Activated naive CD4-positive, alpha-beta T cell treated with anti-CD3 and anti-CD28 coated beads, Interleukin-2, amount 10 ng/mL, durations not matched to agents 7 days and 5 days (primary cell): ENCODE measurements at places on chromosomes 6 and 20.

GRCh38 chr6:165573671-165574070, 89.4 kb downstream of the PDE10A start:
- DNase-seq, result no peak

DNA sequence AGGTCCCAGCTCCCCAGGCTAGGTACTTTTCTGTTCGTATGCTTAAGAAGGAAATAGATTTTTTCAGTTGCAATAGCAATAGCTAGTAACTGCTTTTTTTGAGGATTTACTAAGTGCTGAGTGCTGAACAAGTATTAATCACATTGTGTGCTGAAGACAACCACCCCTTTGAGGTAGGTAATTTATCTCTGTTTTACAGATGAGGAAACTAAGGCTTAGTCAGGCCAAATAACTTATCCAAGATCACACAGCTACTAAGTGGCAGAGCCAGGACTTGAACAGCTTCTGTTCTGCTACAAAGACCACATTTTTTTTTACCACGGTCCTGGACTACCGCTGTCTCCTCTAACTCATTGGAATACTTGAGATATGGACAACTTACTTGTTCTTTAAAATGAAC, 39.8 kb downstream of the LRRN4 start:
- no peak for DNase-seq

DNA sequence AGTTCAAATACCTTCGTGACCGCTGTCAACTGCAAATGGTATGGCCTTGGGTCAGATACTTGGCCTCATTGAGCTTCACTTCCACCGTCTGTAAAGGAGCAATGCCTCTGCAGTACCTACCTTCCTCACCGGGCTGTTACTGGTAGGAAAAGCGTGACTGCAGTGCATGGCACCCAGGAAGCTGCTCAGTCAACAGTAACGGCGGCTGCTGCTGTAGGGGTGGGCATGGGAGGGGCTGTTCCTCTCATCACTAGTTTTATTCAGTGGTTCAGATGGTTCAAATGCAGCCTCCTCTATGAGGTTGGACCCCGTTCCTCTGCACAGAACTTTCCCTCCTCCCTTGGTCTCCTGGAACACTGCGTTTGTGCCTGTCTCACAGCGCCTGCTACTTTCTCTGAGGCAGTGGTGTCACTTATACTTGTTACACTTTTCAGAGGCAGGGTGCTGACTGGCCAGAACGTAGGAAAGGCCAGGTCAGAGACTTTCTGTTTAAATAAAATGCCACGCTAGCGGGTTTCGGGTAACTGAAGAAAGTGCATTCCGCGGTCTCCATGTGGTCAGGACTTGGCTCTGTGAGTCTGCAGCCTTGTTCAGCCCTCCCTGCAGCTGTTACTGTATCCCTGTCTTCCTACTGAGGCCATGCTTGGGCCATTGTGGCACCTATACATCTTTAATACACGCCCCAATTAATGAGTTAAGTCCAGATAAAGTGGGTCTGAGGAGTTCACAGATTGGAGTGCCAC, 279.6 kb downstream of the NRN1 start:
- no peak for DNase-seq

GRCh38 chr6:132443206-132443605, 41.9 kb upstream of the MOXD1 start:
- DNase-seq, result no peak

- DNase-seq, result no peak
Measured at GRCh38 chr6:28506807-28507475, 8.7 kb downstream of the GPX6 start.

DNA sequence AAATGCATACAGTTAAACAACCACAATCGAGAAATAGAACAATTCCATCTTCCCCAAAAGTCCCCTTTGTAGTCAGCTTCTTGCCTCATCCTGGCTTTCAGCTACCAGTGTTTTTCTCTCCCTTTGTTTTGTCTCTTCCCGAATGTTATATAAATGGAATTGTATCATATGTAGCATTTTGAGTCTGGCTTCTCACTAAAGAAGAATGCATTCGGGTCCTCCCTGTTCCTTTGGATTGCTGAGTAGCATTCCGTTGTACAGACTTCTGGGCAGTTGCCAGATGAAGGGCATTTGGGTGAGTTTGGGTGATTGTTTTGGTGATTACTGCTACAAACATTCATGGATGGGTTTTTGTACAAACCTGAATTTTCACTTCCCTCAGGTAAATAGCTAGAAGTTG, 27.8 kb downstream of the PRPH2 start:
- no peak for DNase-seq

GRCh38 chr20:46438156-46438750, 31.8 kb upstream of the ELMO2 start:
- DNase-seq, result peak; percentile 40

DNA sequence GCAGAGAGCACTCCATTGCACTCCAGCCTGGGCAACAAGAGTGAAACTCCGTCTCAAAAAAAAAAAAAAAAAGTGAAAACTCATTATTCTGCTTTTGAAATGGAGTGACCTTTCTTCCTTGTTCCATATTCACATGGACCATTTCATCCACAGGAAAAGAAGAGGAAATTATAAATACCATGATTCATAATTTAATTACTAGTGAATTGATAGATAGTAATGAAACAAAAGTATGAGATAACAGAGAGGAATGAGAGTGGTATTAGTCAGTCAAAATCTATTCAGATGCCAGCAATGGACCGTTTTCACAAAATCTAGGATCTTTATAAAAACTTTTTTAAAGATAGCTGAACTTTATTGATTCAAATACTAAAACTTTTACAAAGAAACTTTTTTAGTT, 443.1 kb upstream of the FLRT3 start:
- no peak for DNase-seq

- peak; percentile 82 for DNase-seq
Measured at GRCh38 chr6:28988536-28989311, 16.4 kb downstream of the ZNF311 start.

- peak; percentile 33 for DNase-seq
Measured at GRCh38 chr6:26056583-26057350, 30.5 kb upstream of the HFE start.

- peak; percentile 32 for DNase-seq
Measured at GRCh38 chr6:146700078-146700686, 101.4 kb downstream of the ADGB start.

GRCh38 chr20:50332491-50332980, 141.9 kb downstream of the CEBPB start:
- no peak for DNase-seq

GRCh38 chr6:134870677-134871498, 79.0 kb downstream of the ALDH8A1 start:
- no peak for DNase-seq

GRCh38 chr6:128517124-128517523, 3.3 kb downstream of the PTPRK start:
- no peak for DNase-seq

DNA sequence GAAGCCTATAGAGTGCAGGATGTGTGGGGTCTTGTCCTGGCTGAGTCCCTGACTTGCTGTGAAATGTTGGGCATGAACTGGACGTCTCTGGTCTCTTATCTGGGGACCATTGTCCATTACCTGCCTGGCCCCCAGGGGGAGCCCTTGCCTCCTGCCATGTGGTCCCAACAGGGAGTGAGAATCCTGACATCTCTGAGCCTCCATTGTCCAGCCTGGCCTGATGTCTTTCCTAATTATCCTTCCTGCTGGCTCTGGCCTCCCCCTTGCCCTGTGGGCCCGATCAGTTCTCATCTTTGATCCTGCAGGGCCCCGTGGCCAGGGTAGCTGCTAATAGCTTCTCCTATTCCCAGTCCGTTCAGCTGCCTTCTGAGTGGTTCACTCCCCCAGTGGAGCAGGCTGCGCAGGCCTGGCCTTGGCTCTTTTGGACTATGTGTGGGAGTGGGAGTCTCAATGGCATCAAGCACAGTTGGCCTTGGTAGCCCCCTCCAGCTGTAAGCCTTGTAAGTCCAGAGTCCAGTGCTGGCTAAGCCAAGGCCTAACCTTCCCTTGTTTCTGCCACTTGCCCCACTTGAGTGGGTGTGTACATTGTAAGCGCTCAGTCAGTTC, 77.9 kb upstream of the RALY start:
- peak; percentile 58 for DNase-seq

DNA sequence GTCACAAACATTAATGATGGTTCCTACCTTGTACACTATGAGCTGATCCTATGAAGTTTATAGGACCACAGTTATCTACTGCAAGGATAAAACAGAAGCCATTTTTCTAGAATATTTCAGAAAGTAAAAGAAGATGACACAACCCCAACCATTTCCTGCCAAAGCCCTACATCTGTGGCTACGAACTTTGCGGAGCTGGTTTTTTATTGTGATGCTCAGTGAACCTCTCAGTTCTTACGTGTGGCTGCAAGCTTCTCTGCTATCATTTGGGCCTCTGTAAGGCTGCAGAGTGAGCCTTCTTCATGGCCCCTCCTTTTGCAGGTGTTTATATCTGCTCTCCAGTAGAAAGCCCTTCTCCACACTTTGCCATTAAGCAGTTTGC, 17.8 kb upstream of the TAGAP start:
- peak; percentile 80 for DNase-seq

DNA sequence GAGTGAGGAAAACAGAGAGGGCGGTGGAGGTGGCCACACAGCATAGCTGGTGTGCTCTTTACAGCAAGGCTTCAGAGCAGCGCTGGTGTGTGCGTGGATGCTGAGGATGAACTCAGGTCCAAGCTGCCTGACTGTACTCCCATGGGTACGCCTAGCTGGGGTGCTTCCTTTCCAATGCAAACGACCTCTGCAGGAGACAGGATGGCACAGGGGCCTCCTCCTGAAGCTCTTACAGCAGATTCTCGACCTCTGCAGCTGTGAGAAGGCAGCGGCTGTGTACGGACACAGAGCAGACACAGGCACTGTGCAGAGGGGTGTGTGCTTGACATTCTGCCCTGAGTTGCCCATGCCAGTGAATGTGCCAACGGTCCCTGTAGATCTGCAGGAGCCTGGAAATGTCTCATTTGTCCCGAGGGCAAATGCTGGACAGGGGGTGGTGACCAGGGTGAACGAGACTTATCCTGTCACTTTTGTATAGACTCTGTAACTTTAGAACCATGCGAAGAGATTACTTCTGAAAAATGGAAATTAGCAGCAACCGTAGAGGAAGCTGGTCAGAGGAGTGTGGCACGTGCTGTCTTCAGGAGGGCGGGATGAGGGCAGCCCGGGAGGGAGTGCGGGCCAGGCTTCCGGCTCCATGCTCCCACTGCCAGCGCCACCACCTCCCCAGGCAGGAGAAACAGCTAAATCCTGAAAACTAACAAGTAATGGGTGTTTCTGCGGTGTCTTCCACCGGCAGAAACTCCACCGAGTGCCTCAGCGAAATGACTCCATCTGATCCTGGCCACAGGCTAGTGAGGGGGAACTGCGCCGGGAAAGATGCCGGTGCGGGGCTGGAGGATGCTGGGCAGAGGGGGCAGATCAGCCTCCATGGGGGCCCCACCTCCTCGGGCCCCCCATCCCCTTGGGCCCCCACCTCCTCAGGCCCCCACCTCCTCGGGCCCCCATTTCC, 120.9 kb upstream of the RPS6KA2 start:
- DNase-seq, result no peak

DNA sequence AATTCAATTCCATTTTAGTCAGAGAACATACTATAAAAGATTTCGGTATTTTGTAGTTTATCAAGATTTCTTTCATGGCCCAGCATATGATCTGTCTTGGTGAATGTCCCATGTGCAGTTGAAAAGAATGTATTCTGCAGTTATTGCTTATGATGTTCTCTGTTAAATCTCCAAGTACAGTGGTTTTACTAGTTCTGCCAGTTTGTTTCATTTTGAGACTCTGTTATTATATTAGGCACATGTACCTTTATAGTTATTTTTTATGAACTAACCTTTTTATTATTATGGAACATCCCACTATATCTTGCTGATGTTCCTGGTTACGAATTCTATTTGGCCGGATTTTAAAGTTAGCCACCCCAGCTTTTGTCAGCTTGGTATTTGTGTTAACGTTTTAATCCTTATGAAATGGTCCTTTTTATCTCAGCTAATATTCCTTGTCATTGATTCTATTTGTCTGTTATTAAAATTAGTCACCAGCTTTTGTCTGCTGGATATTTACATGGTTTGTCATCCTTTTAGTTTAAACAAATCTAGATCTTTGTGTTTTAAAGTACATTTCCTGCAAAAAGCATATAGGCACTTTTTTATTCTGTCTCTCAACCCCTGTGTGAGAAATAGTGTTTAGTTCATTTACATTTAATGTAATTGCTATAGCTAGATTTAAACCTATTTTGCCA, 48.9 kb downstream of the VTA1 start:
- DNase-seq, result no peak

GRCh38 chr6:101163611-101164010, 229.9 kb upstream of the GRIK2 start:
- no peak for DNase-seq

DNA sequence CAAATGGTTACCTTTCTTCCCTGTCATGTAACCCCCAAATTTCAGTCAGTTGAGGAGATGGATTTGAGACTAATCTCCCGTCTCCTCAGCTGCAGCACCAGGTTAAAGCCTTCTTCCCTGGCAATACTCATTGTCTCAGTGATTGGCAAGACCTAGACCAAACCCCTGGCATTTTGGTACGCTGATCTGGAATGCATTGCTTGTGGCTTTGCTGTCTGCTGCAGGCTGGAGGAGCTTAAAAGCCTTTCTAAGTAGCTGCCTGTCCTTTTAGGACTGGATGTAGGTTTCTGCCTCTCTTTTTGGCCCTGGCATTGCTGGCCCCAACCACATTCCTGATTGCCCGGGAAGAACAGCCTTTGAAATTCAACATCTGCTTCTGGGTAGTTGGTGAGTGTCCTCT, 729.6 kb upstream of the GJE1 start:
- no peak for DNase-seq

GRCh38 chr20:48626938-48627736, 200.7 kb downstream of the PREX1 start:
- DNase-seq, result no peak

DNA sequence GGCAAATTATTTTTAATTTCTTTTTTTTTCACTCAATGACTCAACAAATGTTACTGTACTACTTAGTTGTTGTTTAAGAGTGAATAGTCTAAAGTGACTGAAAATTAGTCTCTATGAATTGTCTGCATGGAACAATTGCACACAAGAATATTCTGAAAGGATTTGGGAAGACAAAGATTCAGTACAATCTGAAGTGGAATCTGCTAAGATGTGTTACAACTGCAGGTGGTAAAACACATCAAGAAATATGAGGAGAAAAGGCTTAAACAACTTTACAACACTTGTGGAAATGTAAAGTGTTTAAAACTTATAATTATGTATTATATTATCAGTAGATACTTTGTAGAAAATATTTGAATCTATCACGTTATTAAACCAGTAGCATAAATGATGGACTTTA, 193.4 kb downstream of the WDR27 start:
- no peak for DNase-seq

DNA sequence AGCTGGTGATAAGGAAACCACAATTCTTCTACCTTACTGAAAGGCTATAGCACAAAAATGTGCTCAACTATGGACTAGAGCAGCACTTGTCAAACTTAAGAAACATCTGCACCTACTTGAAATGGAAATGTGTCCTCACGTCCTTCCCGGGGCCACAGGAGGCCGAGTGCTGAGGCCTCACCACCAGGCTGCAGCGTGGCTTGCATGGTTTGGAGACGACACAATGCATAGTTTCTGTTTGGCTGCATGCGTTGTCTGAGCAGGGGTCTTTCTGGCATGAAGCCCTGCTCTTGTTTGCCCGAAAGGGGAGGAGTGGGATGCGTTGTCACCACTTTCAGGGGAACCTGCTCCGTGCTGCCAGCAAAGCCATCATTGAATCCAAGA, 228.8 kb downstream of the TTLL2 start:
- no peak for DNase-seq
